ENCODE measurements at places on chromosomes 2 and 18.

DNA sequence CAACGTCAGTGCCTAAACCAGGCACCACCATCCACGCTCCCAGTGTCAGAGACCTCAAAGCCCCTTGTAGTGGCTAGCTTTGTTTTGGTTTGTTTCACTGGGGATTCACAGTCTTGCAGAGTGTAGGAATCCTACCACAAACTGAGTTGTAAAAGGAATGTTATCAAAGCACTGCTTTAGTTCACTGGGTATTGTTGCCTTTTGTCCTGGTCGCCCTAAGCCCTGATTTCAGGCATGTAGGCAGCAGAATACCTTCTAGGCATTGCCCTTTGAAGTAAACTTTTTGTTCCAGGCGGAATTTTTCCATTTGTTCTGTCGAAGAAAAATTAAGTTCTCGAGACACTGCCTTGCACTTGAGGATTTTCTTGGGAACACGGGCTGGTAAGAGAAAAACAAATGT is 29.4 kb downstream of the PTMA start:
- no peak for DNase-seq

- no peak for DNase-seq
These were observed 435 bp downstream of the ADCY3 start for GRCh38 chr2:24919506-24920097.

DNA sequence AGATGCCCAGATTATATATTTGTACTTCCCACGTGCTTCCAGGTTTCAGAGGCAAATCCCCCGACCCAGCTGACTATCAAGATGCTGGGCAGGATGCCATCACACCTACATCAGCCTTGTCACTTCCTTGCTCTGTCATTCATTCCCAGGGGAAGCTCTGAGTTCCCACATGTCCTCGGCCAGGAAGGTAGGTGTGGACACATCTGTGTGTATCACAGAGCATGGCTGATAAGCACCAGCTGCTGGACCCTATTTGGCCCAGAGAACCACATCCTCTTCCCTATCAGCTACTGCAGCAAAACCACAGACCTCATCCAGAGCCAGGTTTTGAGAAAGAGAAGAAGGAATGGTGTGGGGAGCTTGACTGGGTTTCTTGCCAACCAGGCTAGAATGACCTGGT is 31.9 kb upstream of the ITGA6 start:
- DNase-seq, result no peak

DNA sequence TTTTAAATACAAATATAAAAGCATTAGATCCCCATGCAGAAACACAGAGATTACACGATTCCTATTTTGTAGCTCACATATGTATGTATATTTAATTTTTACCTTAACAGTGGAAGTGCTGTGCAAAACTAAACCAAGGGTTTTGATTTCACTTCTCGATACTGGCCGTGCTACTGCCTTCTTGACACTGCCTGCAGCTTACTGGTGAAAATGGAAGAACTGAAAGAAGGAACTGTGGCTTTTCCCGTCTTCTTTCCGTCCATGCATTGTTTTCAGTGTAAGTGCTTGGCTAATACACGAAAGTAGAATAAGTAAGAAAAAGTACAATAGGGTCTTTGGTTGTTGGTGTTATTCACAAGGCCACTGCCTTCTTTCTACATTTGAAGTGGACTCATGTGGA is 129.5 kb downstream of the NDUFA10 start:
- no peak for DNase-seq

- DNase-seq, result no peak
These were observed 101.2 kb upstream of the GALNT13 start for GRCh38 chr2:153770359-153770991.

GRCh38 chr18:7901657-7902056 is 334.5 kb downstream of the PTPRM start:
- no peak for DNase-seq

- no peak for DNase-seq
These were observed 443 bp downstream of the CPSF3 start for GRCh38 chr2:9423922-9424272.

GRCh38 chr18:34345738-34346137 is 121.0 kb upstream of the NOL4 start:
- no peak for DNase-seq

GRCh38 chr2:53751728-53752127 is 15.9 kb upstream of the CHAC2 start:
- DNase-seq, result no peak

DNA sequence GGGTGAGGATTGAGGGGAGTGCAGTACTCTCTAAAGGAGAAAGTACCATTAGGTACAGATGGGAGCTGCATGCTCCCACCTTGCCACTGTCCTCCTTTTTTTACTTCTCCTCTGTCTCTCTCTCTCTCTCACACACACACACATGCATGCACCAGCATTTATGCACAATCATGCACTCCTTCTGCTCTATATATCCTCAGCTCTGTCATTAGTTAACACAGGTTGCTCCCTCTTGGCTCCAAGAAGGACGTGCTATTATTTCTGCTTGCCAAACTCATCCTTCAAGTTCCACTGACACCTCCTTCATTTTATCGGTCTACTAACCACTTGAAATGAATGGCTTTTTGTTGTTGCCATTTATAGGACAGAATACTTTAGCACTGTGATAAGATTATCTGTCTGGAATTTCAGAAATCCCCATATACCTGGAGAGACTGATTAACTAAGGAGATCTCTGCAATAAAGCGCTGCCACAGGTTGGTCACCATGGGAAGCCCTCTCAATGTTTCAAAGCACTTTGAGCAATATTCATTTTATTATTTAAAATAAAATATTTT is 178.5 kb upstream of the TRIB2 start:
- DNase-seq, result no peak

GRCh38 chr2:127418300-127419111 is at the start of gene PROC:
TSS of gene PROC (plus strand) at chr2:127418427. CDS start at chr2:127419943, 1,516 bp downstream.
- DNase-seq, result no peak

- no peak for DNase-seq
These were observed 280.7 kb upstream of the ATP5MC3 start for GRCh38 chr2:175462246-175462645.

- no peak for DNase-seq
These were observed 58.0 kb upstream of the ARL5A start for GRCh38 chr2:151886241-151886640.

GRCh38 chr2:69811018-69811417 is 18.4 kb upstream of the GMCL1 start:
- DNase-seq, result no peak

DNA sequence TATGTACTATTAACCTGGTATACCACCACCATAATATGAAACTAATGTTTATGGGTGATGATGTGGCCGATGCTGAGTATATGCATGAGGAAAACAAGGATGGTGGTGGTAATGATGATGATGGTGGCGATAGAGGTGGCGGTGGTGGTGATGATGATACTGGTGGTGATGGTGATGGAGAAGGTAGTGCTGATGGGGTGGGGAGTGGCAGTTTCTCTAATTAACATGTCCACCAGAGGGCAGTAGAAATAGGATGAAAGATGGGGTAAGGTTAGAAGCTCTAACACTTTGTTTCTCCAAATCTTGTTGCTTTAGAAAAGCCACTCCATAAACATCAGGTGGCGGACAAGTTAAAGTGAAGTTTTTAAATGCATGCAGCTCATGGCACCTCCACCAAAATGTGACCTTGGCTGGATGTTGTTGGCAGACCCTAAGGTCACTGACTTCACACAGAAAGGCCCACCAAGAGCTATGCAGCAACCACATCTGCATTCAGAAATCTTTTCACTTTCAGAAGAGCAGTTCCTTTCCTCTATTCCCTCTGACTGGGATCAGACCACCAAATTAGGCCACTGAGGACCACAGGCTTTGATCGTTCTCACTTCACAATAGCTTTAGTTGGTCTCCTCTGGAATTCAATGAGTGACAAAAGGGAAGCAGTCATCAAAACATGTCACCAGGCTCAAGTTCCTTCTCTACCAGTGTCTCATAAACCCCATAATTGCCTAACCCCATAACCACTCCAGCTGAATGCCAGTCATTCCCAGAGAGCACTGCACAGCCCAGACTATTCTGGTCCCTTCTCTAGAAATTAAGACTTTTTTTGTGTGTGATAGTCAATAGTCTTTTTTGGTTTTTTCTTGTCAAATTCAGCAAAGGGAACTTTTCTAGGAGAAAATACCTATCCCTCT is 7.5 kb upstream of the BCL11A start:
- DNase-seq, result no peak

DNA sequence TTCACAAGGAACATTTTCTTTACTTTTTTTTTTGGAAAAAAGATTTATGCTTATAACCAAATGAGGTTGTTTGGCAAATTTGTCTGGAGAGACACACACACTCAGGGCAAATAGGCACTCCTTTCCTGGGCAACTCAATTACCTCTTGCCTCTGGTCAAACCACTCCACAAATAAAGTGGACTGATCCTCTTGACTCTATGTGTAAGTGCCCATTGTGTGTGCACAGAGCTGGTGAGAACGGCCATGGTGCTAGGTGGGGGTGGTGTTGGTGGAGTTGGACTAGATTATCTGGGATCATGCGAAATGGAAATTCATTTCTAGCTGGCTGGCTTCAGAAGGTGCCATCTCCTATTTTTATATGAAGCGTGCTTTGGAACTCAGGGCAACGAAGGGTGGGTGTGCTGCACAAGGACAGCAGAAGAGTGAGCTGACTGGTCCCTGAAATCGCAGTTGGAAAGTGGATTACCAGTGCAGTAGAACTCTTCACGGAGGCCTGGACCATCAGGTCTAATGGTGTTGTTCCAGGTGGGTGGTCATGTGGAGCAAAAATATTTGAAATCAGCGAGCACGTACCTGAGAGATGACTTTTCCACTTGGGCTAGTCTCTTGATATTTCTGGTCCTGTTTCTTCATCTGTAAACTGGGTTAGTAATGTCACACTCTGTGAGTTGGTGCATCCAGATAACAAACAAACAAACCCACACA is 149.9 kb downstream of the RPIA start:
- DNase-seq, result no peak

DNA sequence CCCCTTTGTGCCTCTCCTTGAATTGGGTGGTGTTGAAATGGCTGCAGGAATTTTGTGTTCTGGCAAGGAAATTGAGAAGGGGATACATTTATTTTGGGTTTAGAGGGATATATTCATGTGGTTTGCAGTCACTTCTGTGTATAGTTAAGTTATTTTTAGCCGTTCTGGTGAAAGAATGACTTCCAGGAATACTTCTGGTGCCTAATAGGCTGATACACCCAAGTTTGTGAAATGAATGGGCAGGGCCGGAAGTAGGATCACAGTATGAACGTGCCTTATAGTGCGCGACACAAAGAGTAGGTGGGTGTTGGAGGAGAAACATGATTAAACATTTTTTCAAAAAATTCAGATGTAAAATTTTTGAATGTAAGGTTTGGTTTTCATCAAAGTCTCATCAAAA is 168.6 kb upstream of the ATP5MC3 start:
- no peak for DNase-seq

DNA sequence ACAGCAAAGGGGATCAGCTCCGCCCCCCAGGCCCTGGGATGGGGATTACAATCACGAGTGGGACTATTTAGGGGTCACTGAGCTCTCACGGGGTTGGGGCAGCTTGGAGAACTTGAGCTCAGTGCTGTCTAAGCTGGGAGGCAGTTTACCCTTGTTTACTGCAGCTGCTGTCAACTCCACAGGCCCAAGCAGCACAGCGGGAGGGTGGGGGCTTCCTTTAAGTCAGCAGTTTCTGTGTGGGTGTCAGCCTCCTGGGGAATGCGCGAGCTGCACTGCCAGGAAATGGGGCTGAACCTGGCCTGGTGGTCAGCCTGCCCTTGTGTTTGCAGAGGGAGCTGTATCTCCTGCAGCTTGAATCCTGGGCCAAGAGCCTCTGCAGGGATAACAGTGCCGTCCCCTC is 29.8 kb downstream of the TOGARAM2 start:
- DNase-seq, result peak; percentile 40

GRCh38 chr2:239519089-239519920 is 118.5 kb upstream of the HDAC4 start:
- no peak for DNase-seq

DNA sequence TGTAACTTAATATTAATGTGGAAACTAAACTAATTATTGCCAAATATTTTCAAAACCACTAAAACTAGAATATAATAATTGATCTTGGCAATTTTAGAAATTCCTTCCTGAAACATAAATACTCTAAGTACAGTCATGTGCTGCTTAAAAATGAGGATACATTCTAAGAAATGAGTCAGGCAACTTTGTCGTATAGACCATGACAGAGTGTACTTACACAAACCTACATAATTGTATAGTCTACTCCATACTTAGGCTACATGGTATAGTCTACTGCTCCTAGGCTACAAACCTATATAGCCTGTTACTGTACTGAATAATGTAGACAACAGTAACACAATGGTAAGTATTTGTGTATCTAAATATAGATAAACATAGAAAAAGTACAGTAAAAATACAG is 27.6 kb downstream of the FEZ2 start:
- DNase-seq, result no peak

DNA sequence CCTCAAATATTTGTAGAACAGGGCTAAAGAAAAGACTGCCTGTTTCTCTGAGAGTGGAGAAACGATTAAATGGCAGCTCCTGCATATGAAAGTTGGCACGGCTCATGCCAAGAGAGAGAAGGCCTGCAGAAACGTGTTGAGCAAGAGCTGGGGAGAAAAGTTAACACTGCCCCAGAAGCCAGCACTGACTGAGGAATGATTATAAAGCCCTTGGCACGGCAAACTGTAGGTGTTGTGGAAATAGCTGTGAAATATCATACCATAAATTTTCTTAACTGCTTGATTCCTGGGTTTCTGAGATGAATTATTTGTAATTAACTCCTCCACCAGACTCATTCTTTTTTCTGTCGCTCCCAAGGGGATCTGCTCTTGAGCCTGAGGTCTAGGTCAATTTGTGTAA is 4.3 kb downstream of the FRZB start:
- DNase-seq, result no peak

DNA sequence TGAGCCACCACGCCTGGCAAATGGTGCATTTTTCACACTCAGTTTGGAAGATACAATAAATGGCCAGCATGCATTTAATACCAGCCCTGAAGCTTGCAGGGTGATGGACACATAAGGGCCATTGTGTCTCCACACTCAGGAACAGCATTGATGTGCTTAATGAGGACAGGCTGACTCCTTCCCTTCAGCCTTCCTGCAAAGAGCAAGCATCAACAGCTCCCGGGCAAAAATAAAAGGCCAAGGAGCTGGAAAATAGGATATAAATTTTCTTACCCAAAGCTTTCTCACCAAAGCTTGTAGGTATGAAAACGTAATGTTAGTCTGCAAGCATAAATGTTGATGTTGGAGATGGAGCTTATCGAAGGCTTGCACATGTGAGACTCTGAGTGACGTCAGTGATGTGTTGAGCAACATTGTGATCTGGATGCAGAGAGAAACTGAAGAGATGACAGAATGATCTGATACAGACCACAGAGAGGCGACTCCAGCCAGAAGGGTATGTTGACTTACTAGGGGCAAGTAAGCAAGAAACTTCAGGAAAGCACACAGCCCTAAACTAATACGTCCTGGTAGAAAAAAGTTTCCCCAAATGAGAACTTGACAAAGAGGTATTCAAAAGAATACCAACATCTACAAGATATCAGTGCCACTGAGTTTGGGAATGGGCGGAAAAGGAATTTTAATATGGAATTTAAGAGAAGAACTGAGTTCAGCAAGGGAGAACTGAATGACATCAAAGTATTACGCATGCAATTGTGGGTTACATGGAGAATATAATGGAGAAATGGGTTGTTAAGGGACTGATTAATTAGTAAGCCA is 256.5 kb downstream of the TGIF1 start:
- no peak for DNase-seq
